ENCODE measurements at places on chromosomes 3 and 15. TPM values are rescaled to one million over a fixed set of nuclear protein-coding genes. Genes with fewer than 3 reads are reported as not detected.

SEMA5B gene
- total RNA-seq: not detected

RNU5B-1 gene
- not detected for total RNA-seq

DUSP7 gene
- total RNA-seq: 11.0 TPM

AADACL2 gene
- total RNA-seq: not detected

BOC gene
- total RNA-seq: 15.7 TPM

IL17RB gene
- 0.11 TPM for total RNA-seq

APH1B gene
- 16.9 TPM for total RNA-seq

CCR1 gene
- not detected for total RNA-seq

NR2E3 gene
- total RNA-seq: 1.6 TPM

ACTC1 gene
- total RNA-seq: 0.11 TPM

ADCY5 gene
- total RNA-seq: 0.87 TPM

CTDSPL2 gene
- total RNA-seq: 47.1 TPM

LYSMD2 gene
- total RNA-seq: not detected

USP50 gene
- total RNA-seq: not detected

ADGRG7 gene
- 0.39 TPM for total RNA-seq

SLC51A gene
- not detected for total RNA-seq

GOLGA8G gene
- not detected for total RNA-seq

PLCH1 gene
- not detected for total RNA-seq

LTK gene
- total RNA-seq: under 0.01 TPM

ADAMTS7 gene
- 3.5 TPM for total RNA-seq

NAALADL2 gene
- total RNA-seq: 32.6 TPM

DNAJC13 gene
- total RNA-seq: 55.0 TPM

CCDC54 gene
- total RNA-seq: not detected

SCG5 gene
- total RNA-seq: not detected

SLC26A6 gene
- total RNA-seq: 52.7 TPM

GHRL gene
- not detected for total RNA-seq

GAP43 gene
- total RNA-seq: not detected

AGTR1 gene
- total RNA-seq: 0.79 TPM

ASB14 gene
- under 0.01 TPM for total RNA-seq

NLGN1 gene
- 2.3 TPM for total RNA-seq

C15orf62 gene
- total RNA-seq: 0.33 TPM

CCR3 gene
- 0.33 TPM for total RNA-seq

SPTBN5 gene
- 3.9 TPM for total RNA-seq

CLDN1 gene
- total RNA-seq: not detected

UBA5 gene
- total RNA-seq: 37.7 TPM

SLC24A5 gene
- total RNA-seq: not detected

GUCA1C gene
- total RNA-seq: not detected

POLR2M gene
- 519 TPM for total RNA-seq

SCN11A gene
- under 0.01 TPM for total RNA-seq

GXYLT2 gene
- 0.65 TPM for total RNA-seq

CCR8 gene
- not detected for total RNA-seq

TEX55 gene
- not detected for total RNA-seq

TRIM42 gene
- total RNA-seq: not detected

All from placental epithelial cell (primary cell).